ENCODE measurements at places on chromosomes 7 and 10.
A peak's percentile ranks its signal among the peaks of the same experiment; 100 is the strongest.

GRCh38 chr7:18700147-18700546 lies 204.6 kb downstream of the HDAC9 start:
- DNase-seq: peak; percentile 84

DNA sequence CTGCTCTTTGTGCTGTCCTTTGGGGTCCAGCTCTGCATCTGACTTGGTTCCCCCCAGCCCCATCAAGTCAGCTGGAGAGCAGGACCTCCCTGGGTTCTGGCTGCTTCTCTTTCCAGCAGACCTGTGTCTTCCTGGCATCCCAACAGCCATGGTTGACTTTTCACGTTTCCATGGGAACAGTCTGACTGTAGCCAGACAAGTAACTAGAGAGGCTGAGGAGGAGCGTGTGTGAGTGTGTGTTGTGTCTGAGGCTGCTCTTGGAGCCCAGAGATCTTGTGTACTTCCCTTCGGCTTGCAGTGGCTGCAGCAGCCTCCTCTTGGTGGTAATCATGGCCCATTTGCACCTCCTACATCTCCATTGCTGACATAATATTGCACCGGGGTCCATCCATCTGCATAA lies 332.0 kb downstream of the RPS24 start:
- no peak for DNase-seq

DNA sequence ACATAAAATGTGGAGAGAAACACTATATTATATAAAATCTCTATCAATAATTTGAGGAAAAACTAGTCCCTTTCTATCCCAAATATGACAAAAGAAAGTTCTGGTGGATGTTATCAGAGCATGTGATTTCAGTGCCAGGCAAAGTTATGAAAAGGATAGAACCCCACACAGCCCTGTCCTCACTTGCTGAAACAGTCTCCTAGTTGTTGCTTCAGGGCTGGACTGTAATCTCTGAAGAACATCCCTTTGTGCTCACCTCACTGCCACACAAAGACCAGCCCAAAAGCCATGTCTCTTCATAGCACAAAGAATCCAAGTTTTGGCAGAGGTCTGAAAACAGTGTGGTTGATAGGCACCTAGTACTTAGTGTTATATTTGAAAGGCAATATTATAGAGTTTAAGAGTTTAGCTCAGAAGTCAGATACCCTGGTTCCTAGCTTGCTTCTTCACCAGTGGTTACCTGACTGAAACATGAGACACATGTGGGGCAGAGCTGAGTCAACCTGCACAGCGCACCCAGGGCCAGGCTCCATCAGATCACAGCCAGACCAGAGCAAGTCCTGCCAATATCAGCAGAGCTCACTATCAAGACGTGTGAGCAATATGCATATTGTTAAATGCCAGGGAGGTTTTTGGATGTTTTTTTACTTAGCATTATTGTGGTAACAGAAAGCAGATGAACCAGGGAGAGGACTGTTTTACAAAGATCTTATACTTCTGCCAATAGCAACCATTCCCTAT lies 25.0 kb downstream of the CYP3A7 start:
- no peak for DNase-seq

- peak; percentile 42 for DNase-seq
Measured at GRCh38 chr10:36725581-36726520, 399.5 kb upstream of the ANKRD30A start.

- DNase-seq: no peak
Measured at GRCh38 chr7:152588350-152588749, 87.6 kb downstream of the XRCC2 start.

GRCh38 chr7:117907049-117907640 lies 33.9 kb upstream of the CTTNBP2 start:
- DNase-seq: no peak

- DNase-seq: peak; percentile 63
Measured at GRCh38 chr10:71213127-71213621, 804 bp downstream of the UNC5B start.

DNA sequence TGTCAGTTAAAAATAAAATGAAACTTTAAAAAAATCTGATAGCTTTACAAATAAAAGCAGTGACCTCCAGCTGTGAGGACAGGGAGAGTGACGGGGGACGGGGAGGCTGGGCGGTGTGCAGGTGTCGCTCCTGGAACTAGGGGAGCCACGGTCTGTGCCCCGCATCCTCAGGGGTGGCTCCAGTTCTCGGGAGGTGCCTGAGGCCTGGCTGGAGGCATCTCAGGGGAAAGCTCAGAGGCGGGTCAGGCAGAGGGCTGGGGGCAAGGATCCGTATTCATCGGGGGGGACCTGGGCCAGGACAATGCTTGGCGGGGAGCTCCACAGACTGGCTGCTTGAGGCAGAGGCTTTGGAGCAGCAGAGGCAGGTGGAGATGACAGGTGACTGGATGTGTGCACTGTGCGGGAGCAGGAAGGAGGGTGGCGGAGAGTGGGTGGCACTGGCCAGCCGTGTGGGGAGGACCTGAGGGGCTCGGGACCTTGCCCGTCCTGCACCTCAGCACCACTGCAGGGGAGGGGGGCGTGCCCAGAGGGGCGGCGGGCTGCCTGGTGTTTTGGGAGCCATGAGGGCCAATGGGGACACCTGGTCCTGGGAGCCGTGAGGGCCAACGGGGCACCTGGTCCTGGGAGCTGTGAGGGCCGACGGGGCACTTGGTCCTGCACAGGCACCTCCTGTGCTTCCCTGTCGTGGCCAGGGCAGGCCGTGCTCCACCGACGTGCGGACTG lies 13.2 kb downstream of the PWWP2B start:
- DNase-seq: no peak

DNA sequence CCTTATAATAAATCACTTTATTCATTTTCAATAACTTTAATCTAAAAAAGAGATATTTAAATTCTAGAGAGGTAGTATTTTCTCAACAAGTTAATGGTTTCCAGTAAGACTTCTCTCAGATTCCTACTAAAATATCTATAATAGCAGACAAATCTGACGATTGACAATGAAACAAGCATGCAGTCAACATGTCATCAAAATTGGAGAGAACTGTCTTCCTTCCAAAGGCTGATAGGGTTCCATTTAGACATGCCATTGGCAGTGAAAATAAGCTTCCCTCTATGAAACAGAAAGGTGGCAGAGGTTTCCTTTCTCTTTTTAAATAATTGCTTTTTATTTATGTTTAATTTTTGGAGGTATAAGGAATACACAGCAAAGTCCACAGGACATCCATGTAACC lies 217.1 kb downstream of the POM121L12 start:
- no peak for DNase-seq

GRCh38 chr10:89795840-89796239 lies 94.5 kb downstream of the KIF20B start:
- DNase-seq: peak; percentile 45

- no peak for DNase-seq
Measured at GRCh38 chr10:30184397-30185033, 125.1 kb upstream of the JCAD start.
